Activated CD4-positive, alpha-beta T cell treated with anti-CD3 and anti-CD28 coated beads for 1 hour (primary cell): ENCODE measurements at places on chromosomes 3 and 15.

DNA sequence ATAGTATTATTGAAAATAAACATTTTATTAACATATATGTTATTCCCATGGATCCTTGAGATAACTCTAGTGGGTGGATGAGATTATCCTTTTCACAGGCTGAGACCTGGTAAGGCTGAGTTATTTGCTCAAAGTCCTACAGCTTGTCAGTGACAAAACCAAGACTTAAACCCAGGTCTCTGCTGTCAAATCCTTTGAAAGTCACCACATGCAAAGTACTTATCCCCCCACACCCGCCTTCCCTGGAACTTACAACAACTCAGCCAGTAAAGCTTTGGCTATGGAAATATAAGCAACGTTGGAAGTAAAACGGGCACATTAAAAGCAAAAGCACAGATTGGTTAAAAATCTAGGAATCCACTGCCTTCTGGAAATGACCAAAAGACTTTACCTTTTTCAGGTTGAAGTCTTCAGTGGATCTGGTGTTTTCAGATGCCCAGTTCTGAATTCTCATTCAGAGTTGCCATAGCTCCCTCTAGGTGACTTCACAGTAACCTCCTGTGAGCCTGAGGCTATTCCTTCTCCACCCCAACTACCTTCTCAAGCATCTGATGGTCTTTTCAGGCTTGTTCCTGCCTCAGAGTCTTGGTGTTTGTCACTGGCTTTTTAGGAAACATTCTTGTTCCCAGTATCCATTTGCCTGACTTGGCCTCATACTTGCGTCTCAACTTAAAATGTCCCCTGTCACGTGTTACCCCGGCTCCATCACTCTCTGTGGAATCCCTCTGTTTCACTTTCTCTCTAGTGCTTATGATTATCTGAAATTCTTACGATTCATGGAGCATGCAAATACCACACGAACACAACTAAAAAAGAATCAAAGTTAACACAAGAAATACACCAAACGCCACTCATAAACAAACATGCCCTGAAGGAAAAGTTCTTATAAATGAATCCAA is 131.2 kb downstream of the MAGI1 start:
- no peak for DNase-seq

GRCh38 chr15:60620708-60621107 is 141.8 kb upstream of the ICE2 start:
- no peak for DNase-seq

DNA sequence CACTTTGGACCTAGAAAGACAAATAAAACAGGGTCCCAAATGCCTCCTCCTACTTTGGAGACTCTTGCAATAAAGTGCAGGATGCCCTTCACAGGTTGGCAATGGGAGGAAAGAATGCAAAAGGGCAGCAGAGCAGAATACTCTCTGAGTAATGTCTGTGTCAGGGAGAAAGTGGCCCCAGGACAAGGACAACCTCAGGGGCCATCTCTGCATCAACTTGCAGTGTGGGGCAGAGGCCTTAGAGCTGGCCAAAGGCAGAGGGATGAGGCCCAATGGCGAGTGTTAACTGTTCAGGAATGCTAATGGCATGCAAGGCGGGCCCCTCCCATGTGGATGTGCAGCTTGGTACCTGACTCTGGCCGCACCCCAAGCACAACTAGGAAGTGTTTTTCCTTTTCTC is 8.4 kb downstream of the UPK1B start:
- DNase-seq, result no peak

GRCh38 chr3:188345223-188345622 is 191.3 kb downstream of the LPP start:
- DNase-seq, result no peak

GRCh38 chr3:123586131-123586530 is 1.3 kb upstream of the HACD2 start:
- no peak for DNase-seq

DNA sequence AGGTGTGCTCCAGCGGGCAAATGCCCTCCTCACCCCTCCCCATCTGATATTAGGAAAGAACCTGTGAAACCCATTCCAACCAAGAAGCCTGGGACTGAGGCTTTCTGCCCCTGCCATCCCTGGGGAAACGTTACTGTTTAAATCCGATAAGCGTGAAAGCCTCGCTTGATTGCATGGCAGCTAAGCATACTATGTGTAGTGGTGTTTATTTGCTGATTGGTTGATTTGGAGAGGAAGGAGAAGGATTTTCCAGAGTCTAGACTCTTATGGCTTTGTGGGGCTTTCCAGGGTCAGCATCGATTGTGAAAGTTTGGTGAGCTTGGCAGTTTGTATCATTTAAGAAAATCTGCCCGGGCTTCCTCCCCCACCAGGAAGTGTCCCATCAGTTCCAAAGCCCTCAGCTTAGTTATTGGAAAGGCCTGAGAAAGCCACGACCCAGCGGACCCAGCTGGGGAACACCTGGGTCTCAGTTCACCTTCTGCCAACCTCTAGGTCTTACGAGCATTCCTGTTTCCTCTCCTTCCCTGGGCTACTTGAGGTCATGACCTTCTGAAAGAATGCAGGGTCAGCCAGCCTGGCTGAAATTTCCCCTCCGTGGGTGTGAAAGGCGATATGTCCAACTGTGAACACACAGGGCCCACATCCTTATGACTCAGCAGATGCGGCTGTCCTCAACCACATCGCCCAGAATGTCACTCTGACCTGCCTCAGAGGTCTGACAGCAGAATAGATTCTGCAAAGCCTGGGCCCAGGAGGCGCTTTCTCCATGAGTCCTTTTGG is 62.8 kb upstream of the HERC1 start:
- no peak for DNase-seq

- no peak for DNase-seq
Observed at GRCh38 chr3:101862416-101863165, 13.3 kb downstream of the NFKBIZ start.

- no peak for DNase-seq
Observed at GRCh38 chr15:79736435-79737000, 160.3 kb downstream of the MTHFS start.

DNA sequence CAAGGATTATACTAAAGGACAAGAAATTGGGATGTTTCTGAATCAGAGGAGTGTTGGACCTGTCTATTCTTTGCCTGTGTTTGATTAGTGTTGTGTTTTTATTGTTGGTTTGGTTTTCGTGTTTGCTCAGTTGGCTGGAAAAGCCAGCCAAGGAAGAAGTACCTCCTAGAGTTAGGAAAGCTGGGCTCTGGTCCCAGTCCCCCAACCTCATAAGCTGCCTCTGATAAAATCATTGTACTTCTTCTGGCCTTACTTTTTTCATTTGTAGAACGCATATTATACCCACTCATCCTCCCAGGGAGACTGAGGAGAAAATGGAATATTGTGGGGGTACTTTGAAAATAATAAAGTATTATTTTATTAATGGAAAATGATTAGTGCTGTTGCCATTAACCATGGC is 177.4 kb upstream of the TRIM42 start:
- no peak for DNase-seq

GRCh38 chr15:97903971-97904572 is 56.4 kb upstream of the ARRDC4 start:
- no peak for DNase-seq

DNA sequence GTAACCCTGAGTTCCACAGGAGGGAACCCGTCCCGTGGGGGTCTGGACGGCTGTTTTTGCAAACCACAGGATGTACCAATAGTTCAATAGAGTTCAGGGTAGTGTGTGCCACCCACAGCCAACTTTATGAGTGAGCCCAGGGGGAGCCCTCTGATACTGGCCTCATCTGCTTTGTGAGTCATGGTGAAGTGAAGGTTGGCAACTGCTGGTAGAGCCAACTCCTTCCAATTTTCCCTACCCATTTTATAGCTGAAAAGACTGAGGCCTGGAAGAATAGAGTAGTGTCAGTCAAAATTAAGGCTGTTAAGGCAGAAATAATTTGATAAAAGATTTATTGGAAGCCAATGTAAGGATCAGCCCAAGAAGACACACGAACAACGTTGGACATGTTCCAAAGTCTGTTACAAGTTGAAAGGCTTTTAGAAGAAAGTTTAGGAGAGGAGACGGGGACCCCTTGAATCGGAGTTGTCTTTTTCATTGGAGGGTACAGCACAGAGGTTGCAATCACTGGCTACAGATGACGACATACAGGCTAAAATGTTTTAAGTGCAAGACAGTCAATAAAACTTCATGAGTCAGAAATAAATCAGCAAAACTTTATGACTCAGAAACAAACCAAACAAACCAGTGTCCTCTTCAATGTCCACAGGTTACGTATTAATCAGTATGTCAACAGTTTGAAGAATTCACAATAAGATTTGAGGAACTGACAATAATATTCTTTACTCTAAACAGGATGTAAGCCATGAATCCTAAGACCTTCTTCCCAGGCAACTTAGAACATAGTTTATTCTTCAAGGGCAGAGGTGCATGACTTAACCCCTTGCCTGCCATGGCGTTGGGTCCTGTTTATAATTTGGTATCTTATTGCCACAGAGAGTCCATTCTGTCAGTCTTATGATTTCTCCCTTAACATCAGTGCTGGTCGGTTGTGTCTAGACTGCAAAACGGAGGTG is 62.9 kb upstream of the NR2E3 start:
- no peak for DNase-seq

- DNase-seq, result no peak
Observed at GRCh38 chr3:84724877-84725276, 233.9 kb upstream of the CADM2 start.

DNA sequence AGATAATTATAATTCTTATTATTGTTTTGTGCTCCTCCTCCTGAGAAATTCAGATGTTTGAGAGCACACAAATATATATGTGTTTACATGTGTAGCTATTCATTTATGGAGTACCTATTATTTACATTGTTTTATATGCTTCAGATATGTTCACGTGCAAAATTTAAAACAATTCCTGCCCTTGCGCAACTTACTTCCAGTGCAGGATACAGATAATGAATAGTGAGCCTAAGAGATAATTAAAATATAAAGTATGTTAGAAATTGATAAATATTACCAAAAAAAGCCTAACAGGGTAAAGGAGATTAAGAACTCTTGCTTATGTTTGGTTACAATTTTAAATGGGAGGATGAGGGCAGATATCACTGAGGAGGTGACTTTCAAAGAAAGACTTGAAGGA is 81.7 kb upstream of the DPH6 start:
- DNase-seq, result no peak

- DNase-seq, result no peak
Observed at GRCh38 chr15:63860555-63860954, 26.8 kb upstream of the HERC1 start.

DNA sequence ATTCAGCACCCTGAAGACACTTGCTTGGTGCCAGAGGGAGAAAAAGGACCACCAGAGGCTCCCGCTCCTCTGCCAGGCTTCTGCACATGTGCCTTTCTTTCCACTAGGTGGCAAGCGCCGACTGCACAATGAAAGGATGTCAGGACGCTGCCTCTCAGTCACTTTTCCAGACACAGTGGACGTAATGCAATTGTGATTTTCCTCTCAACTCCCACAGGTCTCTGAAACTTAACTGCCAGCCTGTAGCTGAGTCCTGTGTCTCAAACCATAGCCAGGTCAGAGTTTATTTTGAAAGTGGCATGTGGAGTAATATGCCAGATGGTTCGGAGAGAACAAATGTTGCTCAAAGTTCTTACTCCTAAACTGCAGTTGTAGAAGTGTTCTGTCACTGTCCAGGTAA is 162.9 kb downstream of the ITPR1 start:
- no peak for DNase-seq

- no peak for DNase-seq
Observed at GRCh38 chr3:10777627-10778026, 38.4 kb upstream of the SLC6A11 start.

- DNase-seq, result no peak
Observed at GRCh38 chr3:83169473-83169872, 1408.0 kb upstream of the GBE1 start.

GRCh38 chr3:197068077-197068476 is 38.5 kb upstream of the MELTF start:
- no peak for DNase-seq

DNA sequence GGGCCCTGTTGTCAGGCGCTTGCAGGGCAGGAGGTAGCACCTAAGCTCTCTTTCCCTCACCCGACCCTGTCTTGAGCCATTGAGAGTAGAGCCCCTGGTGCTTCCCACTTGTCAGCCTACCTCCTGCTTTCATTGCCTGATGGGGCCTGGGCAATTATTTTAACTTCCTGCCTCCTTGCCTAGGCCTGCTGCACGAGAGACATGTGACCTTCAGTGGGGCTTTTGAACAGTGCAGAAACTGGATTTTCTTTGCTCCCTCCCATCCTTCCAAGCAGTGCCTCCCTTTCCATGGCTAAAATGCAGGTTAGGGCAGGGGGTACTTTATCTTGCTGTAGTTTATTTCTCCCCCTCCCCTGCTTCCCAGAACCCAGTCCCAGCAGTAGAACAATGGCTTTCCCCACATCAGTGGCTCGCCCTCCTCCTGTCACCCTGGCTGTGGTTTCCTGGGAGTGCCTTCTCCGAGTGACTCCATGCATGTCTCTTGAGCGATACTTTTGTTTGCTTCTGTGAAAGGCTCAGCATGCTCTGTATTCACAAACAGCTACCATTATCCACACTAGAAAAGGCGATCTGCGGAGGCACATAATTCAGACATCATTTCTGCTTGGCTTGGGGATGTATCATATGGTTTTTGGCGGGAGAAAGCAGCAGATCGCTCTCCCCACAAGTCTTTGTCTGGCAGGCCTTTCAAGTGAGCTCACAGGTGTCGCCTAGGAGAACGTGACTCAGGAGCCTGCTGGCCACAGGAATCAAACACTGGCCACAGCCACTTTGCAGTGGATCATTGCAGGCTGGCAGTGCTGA is 24.1 kb downstream of the PDIA5 start:
- no peak for DNase-seq

DNA sequence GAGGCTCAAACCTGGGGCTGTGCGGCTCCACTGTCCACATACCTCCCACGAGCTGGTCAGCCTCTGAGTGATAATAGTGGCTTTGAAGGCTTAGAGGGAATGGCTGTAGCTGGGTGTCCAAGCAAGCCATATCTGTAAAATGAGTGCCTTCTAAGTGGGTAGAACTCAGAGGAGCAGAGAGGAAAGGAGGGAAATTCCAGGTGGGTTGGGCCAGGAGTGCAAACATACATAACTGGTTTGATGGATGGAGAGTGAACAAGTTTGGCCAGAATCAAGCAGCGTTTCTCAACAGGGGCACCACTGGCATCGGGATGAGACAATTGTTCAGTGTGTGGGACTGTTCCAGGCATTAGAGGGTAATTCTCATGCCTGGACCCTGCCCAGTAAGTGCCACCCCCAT is 91.1 kb downstream of the ASB7 start:
- DNase-seq, result no peak
